Activated CD8-positive, alpha-beta T cell treated with anti-CD3 and anti-CD28 coated beads, Interleukin-2, amount 10 ng/mL, durations not matched to agents 7 days and 5 days (primary cell): ENCODE measurements at places on chromosomes 1 and 21. TPM values are rescaled to one million over a fixed set of nuclear protein-coding genes. Genes with fewer than 3 reads are reported as not detected.

Gene LRRC8C
- total RNA-seq = 32.9 TPM

GRCh38 chr1:3062616-3063378 is 6.2 kb upstream of the PRDM16 start:
- H3K36me3 ChIP-seq = no peaks in the 10 kb centered on the region
- H3K27me3 ChIP-seq = peaks cover 8% of the 10 kb centered on the region
- H3K4me3 ChIP-seq = no peak overlapping the region
- no peaks in the 10 kb centered on the region for H3K4me1 ChIP-seq
- H3K27ac ChIP-seq = no peak overlapping the region

DNA sequence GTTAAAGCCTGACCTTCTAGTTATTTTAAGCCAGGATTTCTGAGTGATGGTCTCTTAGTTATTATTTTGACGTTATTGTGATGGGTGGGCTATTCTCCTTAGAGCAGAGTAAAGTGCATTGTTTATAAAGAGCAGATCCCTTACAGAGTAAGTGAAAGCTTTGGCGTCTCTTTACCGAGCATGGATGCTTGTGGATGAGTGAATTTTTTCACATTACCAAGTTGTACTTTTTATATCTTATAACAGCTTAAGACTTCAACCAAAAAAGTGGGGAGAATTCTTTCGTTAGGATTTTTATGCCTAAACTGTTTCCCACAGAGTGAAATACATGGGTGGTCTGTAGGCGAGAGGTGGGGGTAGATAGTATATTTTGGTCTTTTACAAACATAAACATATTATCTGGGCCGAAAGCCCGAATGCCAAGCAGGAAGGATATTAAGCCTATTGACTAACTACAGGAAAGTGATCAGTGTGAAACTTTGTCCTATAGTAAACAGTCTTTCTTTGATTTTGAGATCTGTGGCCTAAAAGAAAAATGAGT is 279.1 kb upstream of the C1orf105 start:
- no peaks in the 10 kb centered on the region for H3K4me1 ChIP-seq
- H3K4me3 ChIP-seq = no peak overlapping the region
- H3K27ac ChIP-seq = no peak overlapping the region
- no peaks in the 10 kb centered on the region for H3K27me3 ChIP-seq
- no peaks in the 10 kb centered on the region for H3K36me3 ChIP-seq

- no peak overlapping the region for H3K27ac ChIP-seq
- peaks cover 45% of the 10 kb centered on the region for H3K4me1 ChIP-seq
- no peaks in the 10 kb centered on the region for H3K27me3 ChIP-seq
- peak; percentile 48 for DNase-seq
- H3K36me3 ChIP-seq = peaks cover 14% of the 10 kb centered on the region
Observed at GRCh38 chr21:17688912-17689874, 76.5 kb upstream of the BTG3 start.

GRCh38 chr1:229058729-229059128 is 212.2 kb upstream of the RAB4A start:
- no peak overlapping the region for H3K4me3 ChIP-seq
- peaks cover 36% of the 10 kb centered on the region for H3K4me1 ChIP-seq
- no peaks in the 10 kb centered on the region for H3K36me3 ChIP-seq
- H3K27ac ChIP-seq = peak overlapping the region; percentile 7

- no peak overlapping the region for H3K27ac ChIP-seq
- DNase-seq = no peak
- H3K36me3 ChIP-seq = peaks cover 4% of the 10 kb centered on the region
- peaks cover 16% of the 10 kb centered on the region for H3K4me1 ChIP-seq
- H3K27me3 ChIP-seq = no peaks in the 10 kb centered on the region
- H3K4me3 ChIP-seq = no peak overlapping the region
Observed at GRCh38 chr1:233409540-233409939, 82.0 kb downstream of the MAP3K21 start.

- H3K27me3 ChIP-seq = no peaks in the 10 kb centered on the region
- H3K4me3 ChIP-seq = no peak overlapping the region
- no peaks in the 10 kb centered on the region for H3K36me3 ChIP-seq
- H3K27ac ChIP-seq = no peak overlapping the region
- H3K4me1 ChIP-seq = no peaks in the 10 kb centered on the region
Observed at GRCh38 chr1:217564207-217564606, 66.7 kb downstream of the GPATCH2 start.

DNA sequence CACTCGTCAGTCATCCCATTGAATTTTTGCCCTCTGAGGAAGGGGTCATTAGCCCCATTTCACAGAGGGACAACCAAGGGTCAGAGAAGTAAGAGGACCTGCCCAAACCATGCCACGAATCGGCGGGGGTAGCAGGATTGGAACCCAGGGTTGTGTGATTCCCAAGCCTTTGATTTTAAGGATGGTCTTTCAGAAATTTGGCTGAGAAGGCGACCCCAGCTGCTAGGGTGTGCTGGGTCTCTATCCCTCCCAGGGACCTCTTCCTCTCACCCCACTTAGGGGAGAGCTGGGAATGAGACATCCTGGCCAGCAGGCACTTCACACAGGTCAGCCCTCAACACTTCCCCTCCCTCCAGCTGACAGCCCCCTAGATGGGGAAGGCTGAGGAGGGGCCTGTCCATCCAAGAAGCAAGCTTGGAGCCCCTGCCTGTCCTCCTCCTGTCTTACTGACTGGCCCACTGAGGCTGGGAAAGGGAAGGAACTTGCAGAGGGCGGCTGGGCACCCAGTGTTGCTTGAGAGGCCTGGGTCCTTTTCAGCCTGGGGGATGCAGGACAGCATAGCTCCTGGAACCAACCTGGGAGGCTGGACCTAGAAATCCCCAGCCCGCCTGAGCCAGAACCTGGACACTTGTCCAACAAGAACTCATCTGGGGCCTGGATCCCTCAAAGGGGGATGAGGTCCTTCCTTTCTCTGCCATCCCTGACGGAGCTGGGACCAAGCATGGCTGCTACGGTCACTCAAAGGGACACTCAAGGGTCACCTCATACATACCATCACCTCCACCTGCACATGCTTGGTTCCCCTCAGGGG is 1.7 kb downstream of the SDC3 start:
- H3K4me1 ChIP-seq = peaks cover 16% of the 10 kb centered on the region
- no peaks in the 10 kb centered on the region for H3K36me3 ChIP-seq
- H3K27me3 ChIP-seq = peaks cover 47% of the 10 kb centered on the region
- peak overlapping the region; percentile 42 for H3K4me3 ChIP-seq
- DNase-seq = no peak
- H3K27ac ChIP-seq = no peak overlapping the region
